ENCODE measurements at places on chromosomes 16 and 17.

- no peak for DNase-seq
- H3K4me1 ChIP-seq: no peaks in the 10 kb centered on the region
- no peaks in the 10 kb centered on the region for H3K27me3 ChIP-seq
- no peak overlapping the region for H3K4me3 ChIP-seq
- no peaks in the 10 kb centered on the region for H3K36me3 ChIP-seq
Measured at GRCh38 chr17:65345261-65346005, 208.3 kb downstream of the RGS9 start.

DNA sequence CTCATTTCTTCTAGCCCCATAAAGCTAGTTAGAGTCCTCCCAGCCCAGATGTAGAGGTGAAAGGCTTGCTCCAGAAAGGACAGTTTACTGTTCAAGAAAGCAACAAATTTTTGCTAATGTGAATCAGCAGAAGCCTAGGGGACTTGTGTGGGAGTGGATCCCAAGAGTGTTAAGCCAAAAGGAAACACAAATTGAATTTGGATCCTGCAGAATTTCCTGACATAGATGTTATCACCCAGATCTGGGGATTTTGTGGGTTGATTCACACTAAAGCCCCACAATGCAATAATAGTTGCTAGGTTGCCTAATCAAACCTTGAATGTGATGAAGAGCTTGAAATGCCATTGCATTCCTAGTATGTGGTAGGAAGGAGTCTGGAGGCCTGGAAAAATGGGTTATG, 135.2 kb upstream of the HS3ST3A1 start:
- no peak for DNase-seq
- no peak overlapping the region for H3K4me3 ChIP-seq
- no peaks in the 10 kb centered on the region for H3K27me3 ChIP-seq
- H3K36me3 ChIP-seq: no peaks in the 10 kb centered on the region

- no peaks in the 10 kb centered on the region for H3K27me3 ChIP-seq
- H3K36me3 ChIP-seq: no peaks in the 10 kb centered on the region
- H3K4me1 ChIP-seq: no peaks in the 10 kb centered on the region
Measured at GRCh38 chr17:19712436-19713004, 3.9 kb downstream of the SLC47A2 start.

DNA sequence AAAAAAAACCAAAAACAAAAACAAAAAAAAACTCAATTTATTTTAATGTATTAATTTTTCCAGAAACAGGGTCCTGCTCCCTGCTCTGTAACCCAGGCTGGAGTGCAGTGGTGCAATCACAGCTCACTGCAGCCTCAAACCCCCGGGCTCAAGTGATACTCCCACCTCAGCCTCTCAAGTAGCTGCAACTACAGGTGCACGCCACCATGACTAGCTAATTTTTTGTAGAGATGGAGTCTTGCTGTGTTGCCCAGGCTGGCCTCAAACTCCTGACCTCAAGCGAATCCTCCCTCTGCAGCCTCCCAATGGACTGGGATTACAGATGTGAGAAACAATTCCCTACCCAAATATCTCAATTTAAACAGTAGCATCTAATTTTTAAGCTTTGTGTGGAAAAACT, 25.2 kb upstream of the EMP2 start:
- H3K36me3 ChIP-seq: no peaks in the 10 kb centered on the region
- H3K4me3 ChIP-seq: no peak overlapping the region
- H3K27ac ChIP-seq: no peak overlapping the region
- no peak for DNase-seq

DNA sequence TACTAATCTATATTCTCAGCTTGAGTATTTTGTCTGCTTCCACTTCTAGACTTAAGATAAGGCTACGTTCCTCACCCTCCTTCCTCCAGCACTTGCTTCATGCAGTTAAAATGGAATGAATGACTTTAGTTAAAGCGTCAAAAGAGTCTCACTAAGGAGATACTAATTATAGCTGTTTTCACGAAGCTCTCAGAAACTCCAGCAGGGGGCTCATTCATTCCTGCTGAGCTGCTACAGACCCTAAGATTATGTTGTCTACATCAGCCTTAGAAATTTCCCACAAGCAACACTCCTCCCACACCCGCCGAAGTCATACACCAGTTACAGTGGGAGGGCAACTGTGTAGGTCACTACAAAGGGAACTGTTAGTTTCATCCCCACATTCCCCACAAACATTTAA, 57.0 kb upstream of the KIFC3 start:
- no peak overlapping the region for H3K4me3 ChIP-seq
- H3K4me1 ChIP-seq: no peaks in the 10 kb centered on the region
- H3K36me3 ChIP-seq: no peaks in the 10 kb centered on the region
- DNase-seq: no peak
- no peaks in the 10 kb centered on the region for H3K27me3 ChIP-seq

Data from aorta (tissue), 5 donors.